ENCODE measurements at places on chromosomes 4 and X.

GRCh38 chr4:88104902-88105610, 53.4 kb downstream of the ABCG2 start:
- no peak for DNase-seq

- DNase-seq, result no peak
These were observed 70.5 kb downstream of the SEL1L3 start for GRCh38 chr4:25792200-25792791.

DNA sequence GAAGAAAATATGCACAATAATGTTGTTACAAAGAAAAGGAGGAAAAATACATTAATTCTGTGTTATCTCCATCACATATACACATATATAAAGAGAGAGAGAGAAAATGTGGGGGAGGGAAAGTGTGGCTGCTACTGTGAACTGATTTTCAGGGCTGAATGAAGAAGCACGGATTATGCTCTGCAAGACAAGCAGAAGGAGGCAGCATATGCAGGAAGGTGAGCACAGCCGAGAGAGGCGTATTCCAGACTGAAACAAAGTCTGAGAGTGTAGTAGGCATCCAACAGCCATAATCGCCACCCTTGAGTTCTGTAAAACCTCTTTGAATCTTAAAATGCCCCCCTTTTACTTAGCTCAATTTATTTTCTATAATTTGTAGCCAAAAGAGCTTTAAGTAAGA, 1081.8 kb upstream of the GRID2 start:
- DNase-seq, result no peak

GRCh38 chrX:24334461-24334860, 20.6 kb upstream of the SUPT20HL2 start:
- no peak for DNase-seq

GRCh38 chr4:54897590-54897989, 227.8 kb downstream of the KDR start:
- no peak for DNase-seq

GRCh38 chr4:77699731-77700210, 94.2 kb downstream of the CXCL13 start:
- no peak for DNase-seq

DNA sequence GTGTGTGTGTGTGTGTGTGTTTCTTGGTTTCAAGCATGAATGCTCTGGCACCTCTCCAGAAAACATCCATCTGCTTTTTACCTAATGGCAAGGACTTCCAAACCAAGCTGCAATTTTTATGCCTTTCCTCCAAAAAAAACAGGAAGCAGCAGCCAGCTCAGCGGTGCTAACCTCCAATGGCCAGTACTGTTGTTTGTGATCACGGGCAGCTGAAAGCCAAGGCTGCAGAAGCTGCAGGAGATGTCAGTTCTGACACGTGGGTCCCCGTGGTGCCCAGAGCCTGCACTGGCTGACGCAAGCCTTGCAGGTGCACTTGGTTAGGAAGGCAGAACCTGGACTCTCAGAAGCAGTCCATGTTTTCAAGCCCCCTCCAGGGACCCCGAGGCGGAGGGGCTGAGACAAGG, 313.6 kb upstream of the DDX53 start:
- DNase-seq, result no peak

DNA sequence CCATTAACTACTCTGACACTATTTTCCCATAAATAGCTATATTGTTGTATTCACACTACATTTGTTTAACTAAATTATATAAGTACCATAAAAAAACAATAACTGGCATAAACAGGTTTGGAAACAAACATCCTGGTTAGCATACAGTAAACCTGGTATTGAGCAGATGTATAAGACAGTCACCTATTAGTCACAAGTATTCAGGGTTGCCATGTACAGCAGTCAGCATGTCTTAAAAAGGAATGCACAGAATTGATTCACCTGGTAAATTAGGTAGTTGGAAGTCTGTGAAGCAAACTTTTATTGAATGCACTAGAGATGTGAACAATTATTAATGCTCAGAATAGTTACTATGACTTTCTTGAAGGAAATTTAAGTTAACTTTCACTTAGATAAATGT, 137.9 kb downstream of the FAM13A start:
- DNase-seq, result no peak

DNA sequence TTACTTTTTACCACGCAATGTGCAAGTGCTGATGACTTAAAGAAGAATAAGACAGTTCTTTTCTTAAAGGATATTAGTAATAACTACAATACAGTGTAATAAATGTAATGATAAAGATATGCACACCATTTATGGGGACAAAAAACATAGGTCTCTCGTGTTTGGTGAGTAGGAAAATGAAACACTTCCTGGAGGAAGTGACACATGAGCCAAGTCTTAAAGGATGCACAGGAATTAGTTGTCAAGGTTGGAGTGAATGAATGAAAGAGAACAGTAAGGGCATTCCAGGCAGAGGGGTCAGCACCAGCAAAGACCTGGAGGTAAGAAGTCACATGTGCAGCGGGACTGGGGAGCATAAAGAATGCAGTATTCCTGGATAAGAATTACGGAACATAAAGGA, 112.7 kb downstream of the SH3RF1 start:
- DNase-seq, result no peak

DNA sequence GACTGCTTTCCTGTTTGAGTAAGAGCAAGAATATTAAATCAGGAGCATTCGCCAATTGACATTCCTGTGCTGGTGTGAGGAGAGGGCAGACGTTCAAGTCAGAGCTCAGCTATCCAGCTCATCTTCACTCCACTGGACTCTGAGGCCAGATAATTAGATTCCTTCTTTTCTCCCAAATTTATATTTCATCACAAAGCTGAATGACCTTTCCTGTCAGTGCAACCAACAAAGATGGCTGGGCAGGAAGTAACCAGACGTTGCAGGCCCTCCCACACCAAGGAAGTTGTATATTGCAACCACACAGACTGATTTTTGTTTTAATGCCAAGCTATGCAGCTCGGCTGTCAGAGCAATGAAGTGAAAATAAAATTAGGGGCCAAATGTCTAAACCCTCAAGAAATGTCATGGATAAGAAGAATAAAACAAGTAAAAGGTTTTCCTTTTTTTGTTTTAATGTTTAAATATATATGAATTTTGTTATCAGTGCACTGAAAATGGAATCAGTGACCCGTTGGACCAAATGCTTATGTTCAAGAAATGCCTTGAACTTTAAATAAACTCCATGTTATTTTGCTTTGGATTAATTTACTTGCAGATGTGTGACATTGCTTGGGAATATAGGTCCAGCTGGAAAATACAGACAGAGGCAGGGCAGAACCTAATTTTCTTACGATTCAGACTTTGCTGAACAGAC, 578.9 kb upstream of the FAT1 start:
- no peak for DNase-seq

DNA sequence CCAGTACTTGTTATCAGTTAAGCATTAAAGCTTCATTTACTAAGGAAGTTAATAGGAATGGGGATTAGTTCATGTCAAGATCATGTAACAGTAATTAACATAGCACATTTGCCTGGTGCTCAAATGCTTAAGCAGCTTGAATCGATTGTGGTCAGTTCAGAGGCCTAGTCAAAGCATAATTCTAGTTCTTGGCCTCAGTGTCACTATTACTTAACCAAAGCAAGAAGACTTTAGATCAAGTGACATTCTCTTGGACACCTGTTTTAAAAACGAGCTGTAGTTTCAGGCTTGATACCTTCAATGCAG, 115.2 kb upstream of the BMPR1B start:
- DNase-seq, result no peak

DNA sequence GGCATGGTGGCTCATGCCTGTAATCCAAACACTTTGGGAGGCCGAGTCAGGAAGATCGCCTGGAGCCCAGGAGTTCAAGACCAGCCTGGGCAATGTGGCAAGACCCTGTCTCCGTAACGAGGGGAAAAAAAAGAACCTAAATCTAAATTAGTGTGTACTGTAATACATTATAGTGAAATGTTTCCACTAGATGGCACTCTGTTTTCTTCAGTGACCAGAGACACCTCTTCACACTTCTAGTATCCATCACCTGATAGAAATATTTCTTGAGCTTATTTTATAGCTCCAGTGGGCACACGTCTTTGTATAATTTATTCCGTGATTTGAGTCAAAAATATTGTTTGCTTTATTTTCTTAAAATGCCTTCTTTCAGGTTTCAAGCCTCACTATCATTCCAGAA, 600.9 kb upstream of the DIPK2B start:
- no peak for DNase-seq

DNA sequence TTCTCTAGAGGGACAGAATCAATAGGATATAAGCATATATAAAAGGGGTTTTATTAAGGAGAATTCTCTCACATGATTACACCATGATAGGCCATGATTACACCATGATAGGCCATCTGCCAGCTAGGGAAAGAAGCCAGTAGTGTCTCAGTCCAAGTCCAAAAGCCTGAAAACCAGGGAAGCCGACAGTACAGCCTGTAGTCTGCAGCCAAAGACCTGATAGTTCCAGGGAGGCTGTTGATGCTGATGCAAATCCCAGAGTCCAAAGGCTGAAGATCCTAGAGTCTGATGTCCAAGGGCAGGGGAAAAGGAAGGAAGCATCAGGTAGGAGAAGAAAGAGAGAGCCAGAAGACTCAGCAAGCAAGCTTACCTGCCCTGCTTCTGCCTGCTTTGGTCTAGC, 411.3 kb upstream of the EMCN start:
- no peak for DNase-seq

DNA sequence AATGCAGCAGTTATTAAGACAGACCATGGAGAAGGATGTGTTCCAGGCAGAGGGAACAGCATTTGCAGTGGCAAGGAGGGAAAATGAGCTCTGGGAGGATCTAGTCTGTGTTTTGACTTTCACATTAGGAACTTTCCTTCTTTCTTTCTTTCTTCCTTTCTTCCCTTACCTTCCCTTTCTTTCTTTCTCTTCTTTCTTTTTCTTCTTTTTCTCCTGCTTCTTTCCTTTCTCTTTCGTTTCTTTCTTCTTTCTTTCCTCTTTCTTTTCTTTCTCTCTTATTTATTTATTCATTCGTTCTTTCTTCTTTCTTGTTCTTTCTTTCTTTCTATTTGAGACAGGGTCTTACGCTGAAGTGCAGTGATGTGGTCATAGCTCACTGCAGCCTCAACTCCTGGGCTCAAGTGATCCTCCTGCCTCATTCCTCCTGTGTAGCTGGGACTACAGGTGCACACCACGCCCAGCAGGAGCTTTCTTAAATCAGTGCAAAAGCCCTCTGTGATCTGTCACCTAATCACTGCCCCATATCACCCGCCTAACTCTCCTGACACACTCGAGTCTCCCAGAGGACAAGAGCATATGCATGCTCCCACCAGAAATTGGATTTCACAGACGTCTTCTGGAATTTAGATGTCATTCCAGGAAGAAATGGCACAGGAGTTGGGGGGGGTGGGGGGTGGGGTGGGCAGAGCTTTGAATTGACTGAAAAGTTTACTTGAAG, 15.4 kb upstream of the SPATA4 start:
- DNase-seq, result no peak

DNA sequence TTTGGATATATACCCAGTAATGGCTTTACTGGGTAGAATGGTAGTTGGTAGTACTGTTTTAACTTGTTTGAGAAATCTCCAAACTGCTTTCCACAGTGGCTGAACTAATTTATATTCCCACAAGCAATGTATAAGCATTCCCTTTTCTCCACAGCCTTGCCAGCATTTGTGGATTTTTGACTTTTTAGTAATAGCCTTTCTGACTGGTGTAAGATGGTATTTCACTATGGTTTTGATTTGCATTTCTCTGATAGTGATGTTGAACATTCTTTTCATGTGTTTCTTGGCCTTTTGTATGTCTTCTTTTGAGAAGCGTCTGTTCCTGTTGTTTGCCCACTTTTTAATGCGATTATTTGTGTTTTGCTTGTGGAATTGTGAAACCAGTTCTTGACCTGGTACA, 290.5 kb downstream of the BMPR1B start:
- DNase-seq, result no peak

DNA sequence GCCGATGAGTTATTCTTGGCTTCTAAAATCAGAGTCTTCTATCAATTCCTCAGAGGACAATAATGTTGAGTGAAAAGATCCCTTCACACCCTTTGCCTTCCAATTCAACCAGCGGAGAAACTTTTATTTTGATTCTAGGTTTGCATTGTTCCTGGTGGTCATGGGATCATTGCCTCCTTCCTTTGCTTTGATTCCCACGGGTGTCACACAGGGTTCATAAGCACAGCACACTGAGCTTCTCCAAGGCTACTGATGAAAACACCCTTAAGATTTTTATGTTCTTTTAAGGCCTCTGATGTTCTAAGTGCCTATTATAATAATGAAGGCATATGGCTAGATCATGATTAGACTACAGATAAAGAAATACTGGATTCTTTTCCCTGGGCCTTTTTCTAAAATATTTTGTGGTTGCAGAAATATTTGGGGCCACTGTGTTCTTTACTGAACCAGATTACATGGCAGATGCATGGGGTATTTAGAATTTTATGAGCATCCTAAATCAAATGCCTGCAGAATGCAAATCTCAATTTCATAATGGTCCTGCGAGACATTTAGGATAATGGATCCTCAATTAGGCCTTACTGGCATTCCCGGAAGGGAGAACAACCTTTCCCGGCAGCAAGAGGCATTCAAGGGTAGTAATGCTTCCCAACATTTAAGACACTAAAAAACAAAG, 43.9 kb upstream of the FGFBP2 start:
- no peak for DNase-seq

DNA sequence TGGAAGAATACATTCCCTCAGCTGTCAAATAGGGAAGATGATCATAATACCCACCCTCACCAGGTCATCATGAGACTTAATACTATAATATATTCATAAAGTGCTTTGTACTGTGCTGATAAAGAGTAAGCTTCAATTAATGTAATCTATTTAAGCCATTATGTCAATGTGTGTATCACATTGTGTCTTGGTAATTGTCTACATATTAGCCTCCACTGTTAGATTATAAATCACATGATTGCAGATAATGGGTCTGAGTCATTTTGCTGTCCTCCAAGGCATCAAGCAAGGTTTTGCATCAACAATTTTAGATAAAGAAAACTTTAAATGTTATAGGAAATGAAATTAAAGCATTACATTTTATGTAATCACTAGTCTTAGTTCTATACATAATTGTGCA, 45.2 kb upstream of the CEP135 start:
- DNase-seq, result no peak

DNA sequence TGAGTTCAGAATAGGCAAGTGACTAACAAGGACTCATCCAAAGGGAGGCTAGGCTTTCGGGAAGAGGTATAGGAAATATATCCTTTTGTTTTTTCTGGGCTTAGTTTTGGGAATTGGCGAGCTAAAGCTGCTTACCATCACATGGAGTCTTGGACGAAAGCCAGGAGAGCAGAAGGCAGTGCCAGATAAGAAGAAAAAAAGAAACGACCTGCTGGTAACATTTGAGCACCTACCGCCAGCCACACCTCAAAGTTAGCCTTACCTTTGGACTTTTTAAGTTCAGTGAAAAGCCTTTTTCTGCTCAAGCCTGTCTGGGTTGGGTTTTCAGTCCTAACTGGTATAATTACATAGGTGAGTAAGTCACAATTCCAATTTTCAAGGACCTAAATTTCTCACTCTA, 85.1 kb upstream of the LCORL start:
- no peak for DNase-seq

GRCh38 chr4:136651932-136652331, 880.4 kb downstream of the PCDH18 start:
- DNase-seq, result no peak

GRCh38 chr4:185642907-185643306, 107.6 kb upstream of the PDLIM3 start:
- no peak for DNase-seq

- DNase-seq, result no peak
These were observed 138.6 kb downstream of the KLHL8 start for GRCh38 chr4:87081826-87082225.

- DNase-seq, result no peak
These were observed 256.7 kb upstream of the LCORL start for GRCh38 chr4:18278244-18278643.
